ENCODE measurements at places on chromosomes 3 and 15.

- DNase-seq: no peak
These were observed 17.1 kb upstream of the JMJD7 start for GRCh38 chr15:41810651-41811431.

DNA sequence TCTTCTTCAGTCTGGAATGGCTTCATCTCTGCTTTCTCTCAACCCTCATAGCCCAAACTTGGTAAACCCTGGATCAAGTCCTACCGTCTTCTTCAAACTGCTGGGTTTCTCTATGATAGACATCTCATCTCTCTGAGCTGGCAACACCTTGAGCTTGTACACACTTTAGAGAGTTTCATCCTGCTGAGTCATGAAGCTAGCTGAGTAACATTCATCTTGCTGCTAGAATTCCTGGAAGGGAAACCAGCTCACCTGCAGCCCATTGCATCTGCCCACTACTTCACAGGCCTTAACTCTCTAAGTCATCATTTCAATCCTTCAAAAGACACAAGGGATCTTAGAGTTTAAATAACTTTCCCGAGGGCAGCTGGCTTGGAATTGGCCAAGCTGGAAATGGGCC lies 175.5 kb upstream of the RORA start:
- DNase-seq: no peak

DNA sequence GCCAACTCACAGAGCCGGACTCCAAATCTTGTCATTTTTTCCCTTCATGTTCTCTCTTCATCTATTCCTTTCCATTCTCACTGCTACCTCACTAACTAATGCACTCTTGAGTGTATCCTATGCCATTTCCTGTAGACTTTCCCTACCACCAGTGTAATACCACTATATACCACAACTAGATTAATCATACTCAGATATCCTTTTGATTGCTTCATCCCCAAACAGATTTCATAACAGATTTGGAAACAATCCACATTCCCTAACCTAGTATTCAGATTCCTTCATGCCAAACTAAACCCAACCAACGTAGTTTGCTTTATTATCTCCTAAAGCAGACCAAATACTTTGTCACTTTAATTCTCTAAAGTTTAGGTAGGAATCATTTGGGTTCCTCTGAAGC lies 2.6 kb upstream of the PLOD2 start:
- DNase-seq: no peak

GRCh38 chr15:71060983-71061382 lies 54.3 kb upstream of the THSD4 start:
- no peak for DNase-seq

- no peak for DNase-seq
These were observed 483.2 kb upstream of the FRG2C start for GRCh38 chr3:75180945-75181298.

DNA sequence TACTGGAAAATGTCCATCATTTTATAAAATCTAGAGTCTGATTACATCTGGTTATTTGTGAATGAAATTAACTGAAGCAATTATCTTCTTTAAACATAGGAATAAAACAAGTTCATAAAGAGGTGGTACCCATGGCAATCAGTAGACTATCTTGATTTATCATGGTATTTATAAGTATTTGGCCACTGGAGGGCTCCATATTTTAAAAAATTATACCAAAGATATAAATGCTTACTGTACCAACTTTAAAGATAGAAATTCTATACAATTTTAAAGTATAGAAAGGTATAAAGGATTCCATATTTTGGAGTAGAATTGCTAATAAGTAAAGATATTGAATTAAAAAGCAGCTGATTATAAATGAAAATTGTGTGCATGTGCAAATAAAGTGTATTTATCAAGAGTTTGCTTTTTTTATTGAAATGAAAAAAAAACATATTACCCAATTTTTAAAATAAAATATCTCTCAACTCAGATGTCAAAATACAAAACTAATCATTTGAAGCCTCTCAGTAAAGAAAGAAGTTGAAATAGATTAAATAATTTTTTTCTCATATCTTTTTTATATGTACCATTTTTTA lies 105.3 kb downstream of the BBX start:
- DNase-seq: no peak

- DNase-seq: no peak
These were observed 12.6 kb downstream of the GTF2A2 start for GRCh38 chr15:59644756-59645155.

DNA sequence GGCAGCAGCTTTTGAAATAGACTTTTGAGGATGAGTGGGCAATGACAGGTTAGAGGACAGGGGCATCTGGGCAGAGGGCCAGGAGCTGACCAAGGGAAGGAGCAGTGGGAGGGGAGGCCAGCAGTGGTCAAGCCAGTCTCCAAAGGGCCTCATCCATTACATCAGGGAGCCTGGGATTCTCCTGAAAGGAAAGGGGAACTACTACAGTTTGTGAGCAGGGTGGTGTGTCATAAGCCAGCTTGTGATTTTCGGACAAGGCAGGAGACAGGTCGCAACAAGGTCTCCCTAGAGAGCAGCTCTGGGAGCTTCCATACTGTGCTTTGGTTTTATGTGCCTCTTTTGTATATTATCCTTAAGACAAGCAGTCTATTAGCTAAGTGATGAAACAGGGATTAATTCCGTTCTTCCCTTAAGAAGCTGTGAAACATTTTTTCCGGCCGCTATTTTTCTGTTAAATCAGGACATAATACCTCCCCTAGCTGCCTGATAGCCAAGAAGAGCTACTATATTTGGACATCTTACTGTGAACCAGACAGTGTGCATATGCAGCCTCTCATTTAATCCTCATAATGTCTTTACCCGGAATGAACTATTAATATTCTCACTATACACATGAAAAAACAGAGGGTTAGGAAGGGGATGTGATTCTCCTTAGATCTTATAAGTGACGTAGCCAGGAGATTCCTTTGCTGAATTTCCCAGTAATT lies 46.4 kb downstream of the C2CD4B start:
- no peak for DNase-seq

DNA sequence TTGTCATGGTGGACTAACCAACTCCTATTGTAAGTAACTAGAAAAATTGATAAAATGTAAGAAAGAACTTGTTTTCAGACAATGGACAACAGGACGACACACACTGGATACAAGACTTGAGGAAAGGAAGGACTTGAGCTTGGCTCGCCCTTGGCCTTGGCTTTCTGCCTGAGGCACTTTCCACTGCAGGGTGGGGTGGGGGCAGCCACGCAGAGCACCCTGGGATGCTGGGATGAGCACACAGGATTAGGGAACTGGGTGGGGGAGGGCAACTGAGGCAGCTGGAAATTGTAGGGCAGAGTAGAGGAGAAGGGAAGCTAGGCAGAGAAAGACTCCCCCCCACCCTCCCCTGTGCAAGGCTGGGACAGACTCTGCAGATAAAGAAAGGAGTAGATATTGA lies 25.5 kb upstream of the HHATL start:
- DNase-seq: no peak

DNA sequence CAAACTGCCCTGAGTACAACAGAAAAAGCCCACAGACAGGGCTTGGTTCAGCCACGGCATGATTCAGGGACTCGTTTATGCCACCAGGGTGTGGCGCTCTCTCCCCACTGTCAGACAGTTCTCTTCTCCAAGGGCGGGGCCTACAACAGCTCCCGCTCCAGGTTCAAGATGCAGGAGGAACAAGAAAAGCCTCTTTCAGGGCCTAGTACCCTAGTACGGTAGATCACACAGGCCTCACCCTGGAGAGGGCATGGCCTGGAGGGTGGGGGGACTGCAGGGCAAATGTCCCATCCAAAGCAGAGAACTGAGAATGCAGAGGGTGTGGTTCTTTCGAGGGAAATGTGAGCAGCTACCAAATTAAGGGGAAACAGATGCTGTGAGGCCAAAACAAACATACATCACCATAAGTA lies 12.0 kb downstream of the MESD start:
- DNase-seq: peak; percentile 35

DNA sequence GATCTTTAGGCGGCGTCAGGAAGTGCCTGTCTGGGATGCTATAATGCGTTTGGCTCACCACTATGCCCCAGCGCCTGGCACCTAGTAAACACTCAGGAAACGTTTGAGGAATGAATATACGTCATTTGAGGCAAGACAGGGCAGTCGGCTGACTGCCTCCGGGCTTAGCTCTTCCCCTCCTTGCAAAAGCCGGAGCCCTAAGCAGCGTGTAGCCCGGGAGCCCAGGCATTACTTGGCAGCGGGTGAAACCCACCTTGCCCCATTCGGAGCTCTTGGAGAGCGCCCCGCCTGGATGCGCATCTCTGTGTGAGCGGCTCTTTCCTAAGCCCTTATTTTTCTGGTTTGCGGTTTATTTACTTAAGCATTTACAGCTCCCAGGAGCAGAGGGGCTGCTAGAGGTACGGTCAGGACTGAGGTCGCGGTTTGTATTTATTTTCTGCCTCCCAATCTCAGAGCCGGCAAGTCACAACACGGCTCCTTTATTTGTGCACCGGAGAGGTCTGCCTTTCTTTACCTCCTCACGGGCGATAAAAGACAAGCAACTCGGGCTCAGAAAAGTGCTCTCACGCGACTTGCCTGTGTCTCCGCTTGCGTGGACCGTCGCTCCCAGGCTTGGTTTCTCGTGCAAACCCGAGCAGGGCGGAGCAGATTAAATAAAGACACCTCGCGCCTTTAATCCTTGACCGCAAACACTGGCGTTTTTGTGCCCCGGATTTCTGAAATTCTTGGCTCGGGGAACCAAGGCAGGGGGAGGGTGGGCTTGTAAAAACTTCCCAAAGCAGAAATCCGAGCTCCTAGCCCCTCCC lies 737 bp upstream of the ITPR1 start:
- DNase-seq: peak; percentile 50

GRCh38 chr3:188832961-188833721 lies 338.6 kb upstream of the TPRG1 start:
- DNase-seq: no peak

DNA sequence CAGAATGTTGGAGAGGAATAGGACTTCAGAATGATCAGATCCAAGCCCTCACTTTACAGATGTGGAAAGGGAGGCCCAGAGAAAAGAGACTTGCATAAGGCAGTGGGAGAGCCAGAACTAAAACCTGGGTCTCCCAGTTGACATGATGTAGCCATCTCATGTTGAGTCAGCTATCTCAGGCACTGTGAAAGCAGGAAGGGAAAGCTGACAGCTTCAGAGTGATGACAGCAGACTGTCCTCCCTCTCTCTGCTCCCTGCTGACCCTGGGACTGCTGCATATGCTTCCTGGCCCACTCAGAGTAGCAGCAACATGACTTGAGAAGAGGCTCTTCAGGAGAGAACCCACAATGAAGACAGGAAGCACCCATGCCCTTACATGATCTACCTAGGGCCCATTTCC lies 14.7 kb downstream of the FHIT start:
- no peak for DNase-seq

DNA sequence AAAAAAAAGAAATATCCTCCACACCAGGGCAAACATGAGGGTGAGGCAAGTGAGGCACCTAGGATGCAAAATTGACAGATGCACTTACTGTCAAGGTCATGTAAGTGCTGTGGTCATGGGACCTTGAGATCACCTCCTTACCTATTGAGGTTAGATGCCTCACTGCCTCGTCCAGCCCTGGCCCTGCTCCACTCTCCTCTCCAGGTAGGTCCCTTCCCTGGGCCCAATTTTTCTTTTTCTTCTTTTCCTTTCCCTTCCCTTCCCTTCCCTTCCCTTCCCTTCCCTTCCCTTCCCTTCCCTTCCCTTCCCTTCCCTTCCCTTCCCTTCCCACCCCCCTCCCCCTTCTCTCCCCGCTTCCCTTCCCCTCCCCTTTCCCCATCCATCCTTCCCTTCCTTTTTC lies 71.1 kb upstream of the DLG1 start:
- DNase-seq: no peak

DNA sequence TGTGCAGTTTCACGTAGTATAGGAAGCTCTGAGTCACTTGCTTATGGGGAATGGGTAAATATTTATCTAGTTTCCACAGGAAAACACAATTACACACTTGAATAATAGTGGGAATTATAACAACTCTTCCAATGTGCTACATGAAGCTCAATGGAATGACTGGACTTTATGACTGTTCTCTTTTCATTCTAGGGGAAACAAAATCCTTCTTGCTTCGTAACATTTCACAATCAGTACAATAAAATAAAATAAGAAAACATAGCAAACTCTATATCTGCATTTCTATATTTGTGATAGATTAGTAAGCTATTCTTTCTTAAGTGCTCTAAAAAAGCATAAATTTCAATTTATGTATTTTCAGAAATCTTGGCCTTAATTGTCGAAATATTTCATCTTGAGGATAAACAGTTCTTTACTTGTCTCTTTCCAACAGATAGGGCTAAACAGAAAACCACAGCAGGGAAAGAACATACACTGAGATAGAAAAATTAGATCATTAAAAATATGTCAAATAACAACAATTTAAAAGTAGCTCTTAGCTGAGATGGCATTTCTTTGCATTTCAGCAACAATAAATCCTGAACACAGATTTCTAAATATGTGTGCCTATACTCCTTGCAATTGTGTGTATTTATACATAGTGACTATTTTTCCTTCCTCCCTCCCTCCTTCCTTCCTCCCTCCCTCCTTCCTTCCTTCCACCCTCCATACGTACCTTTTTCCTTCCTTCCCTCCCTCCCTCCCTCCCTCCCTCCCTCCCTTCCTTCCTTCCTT lies 395.5 kb upstream of the KCNMB2 start:
- DNase-seq: no peak

DNA sequence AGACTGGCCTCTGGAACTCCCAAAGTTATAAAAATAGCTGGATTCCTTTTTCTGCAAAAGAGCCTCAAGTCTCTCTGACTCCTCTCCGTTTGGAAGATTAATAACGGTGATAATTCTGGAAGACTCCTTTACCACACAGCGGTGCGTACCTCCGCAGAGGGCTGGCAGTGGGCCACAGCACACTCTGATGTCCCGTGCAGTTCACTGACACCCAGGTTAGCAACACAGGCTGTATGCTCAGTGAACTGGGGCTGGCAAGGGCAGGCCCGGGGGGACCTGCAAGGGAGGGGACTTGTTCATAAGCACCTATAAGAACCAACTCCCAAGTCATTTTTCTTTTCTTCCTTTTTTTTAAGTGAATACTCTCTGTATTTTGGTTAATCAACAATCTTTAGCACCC lies 120.3 kb upstream of the TJP1 start:
- DNase-seq: no peak

- DNase-seq: no peak
These were observed 24.3 kb upstream of the MASP1 start for GRCh38 chr3:187315872-187316271.

- no peak for DNase-seq
These were observed 160.6 kb upstream of the ATP10A start for GRCh38 chr15:26023691-26024090.

GRCh38 chr3:137110392-137110996 lies 152.7 kb downstream of the IL20RB start:
- DNase-seq: peak; percentile 17
